Pancreas (tissue), 10 donors: ENCODE measurements at places on chromosomes 12 and 14. TPM values are rescaled to one million over a fixed set of nuclear protein-coding genes. Genes with fewer than 3 reads are reported as not detected.

DNA sequence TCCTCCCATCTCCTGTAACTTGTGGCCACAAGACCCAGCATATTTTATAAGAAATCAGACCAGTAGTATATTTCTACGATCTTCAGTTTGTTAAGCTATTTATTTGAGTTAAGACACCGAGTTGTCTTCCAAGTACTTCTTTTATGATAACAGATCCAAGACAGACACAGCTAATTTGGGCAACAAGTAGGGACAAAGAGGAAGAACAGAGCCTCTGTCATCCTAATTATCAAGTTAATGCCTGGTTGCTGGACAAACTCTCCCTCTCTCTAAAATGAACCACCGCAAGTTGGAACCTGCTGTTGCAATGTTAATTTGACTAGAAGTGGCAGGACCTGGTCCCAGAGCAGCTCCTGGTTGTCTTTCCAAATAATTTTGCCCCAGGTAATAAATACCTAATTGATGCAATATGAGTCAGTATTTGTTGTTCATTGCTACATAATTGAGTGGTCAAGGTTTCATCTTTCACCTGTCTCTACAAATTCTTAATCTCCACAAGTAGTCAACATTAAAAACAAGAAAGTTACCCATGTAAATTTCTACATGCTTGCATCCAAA, 323.7 kb downstream of the PAWR start:
- DNase-seq, result no peak
- H3K4me3 ChIP-seq, result no peak overlapping the region
- no peaks in the 10 kb centered on the region for H3K27me3 ChIP-seq
- H3K27ac ChIP-seq, result no peak overlapping the region
- H3K4me1 ChIP-seq, result no peaks in the 10 kb centered on the region

- H3K4me3 ChIP-seq, result no peak overlapping the region
- DNase-seq, result no peak
- no peaks in the 10 kb centered on the region for H3K27me3 ChIP-seq
- no peak overlapping the region for H3K27ac ChIP-seq
- H3K4me1 ChIP-seq, result peaks cover 6% of the 10 kb centered on the region
These were observed 37.3 kb downstream of the BAZ1A start for GRCh38 chr14:34837801-34838322.

- H3K27me3 ChIP-seq, result no peaks in the 10 kb centered on the region
- no peaks in the 10 kb centered on the region for H3K36me3 ChIP-seq
- no peak overlapping the region for H3K27ac ChIP-seq
These were observed 34.7 kb downstream of the C12orf75 start for GRCh38 chr12:105365231-105365630.

DNA sequence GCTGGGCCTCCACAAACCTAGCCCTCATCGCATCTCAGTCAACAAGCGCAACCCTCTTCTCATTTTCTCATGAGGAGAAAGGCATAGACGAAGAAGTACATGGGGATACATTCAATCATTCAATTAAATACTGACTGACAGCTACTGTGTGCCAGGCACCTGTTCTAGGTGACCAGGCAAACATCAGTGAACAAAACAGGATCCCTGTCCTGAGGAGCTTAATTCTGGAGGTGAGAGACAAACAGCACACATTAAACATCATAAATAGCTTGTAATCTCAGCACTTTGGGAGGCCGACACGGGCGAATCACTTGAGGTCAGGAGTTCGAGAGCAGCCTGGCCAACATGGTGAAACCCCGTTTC, 362 bp upstream of the ACYP1 start:
- no peak for DNase-seq
- H3K27ac ChIP-seq, result peak overlapping the region; percentile 29
- H3K27me3 ChIP-seq, result no peaks in the 10 kb centered on the region

DNA sequence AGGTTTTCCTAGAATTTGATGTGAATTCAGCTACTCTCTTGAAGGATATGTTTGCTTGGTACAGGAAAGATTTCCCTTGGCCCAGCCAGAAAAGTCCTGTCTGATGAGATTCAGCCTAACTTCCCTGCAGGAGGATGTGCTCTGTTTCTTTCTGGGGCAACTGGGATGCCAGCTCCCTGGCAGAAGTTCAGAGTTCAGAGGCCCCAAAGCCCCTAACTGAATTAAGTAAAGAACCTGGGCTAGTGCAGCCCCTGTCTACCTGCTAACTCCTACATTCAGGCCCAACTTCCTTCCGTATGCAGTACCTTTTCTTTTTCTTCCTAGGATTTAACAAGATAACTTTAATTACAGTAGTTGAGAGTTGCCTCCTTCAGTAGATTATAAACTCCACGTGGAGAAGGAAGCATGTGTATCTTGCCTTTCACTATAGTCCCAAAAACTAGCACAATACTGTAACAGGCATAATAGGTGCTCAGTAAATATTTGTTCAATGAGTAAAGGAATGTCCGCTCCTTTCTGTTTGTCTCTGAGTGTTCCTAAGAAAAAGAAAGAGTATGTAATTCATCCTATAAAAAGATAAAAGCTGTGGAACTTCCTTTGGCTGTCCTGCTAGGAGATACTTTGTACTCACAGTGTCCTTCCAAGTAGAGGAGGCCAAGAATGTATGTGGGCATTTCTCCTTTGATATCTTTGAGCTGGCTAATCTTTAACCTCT, 141.0 kb downstream of the SLC8A3 start:
- no peak overlapping the region for H3K27ac ChIP-seq
- DNase-seq, result no peak
- H3K4me1 ChIP-seq, result peaks cover 5% of the 10 kb centered on the region
- H3K4me3 ChIP-seq, result no peak overlapping the region
- no peaks in the 10 kb centered on the region for H3K36me3 ChIP-seq

LEMD3 gene
- 5.5 TPM for polyA plus RNA-seq

SYNDIG1L gene
- 0.23 TPM for polyA plus RNA-seq

GON7 gene
- 14.9 TPM for polyA plus RNA-seq

KLRC2 gene
- not detected for polyA plus RNA-seq

ASCL1 gene
- 0.19 TPM for polyA plus RNA-seq

CEBPE gene
- not detected for polyA plus RNA-seq
